ENCODE measurements at places on chromosomes 3 and 15.

GRCh38 chr15:101502572-101503295, 13.2 kb upstream of the PCSK6 start:
- no peak for DNase-seq

- DNase-seq: no peak
Observed at GRCh38 chr15:92610101-92610520, 45.5 kb downstream of the FAM174B start.

DNA sequence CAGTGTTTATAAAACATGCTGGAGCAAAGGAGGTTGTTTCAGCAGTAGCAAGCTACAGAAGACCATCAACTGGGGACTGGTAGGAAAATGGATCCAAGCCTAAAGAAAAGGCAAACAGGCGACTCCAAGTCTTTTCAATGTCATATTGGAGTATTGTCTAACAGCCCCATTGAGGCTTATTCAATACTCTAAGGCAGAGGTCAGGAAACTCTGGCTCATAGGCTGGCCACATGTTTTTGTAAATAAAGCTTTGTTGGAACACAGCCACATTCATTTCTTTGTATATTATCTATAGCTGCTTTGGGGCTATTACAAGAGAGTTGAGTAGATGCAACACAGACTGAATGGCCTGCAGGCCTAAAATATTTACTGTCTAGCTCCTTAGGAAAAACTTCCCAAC, 77.5 kb downstream of the RPL22L1 start:
- DNase-seq: no peak

- DNase-seq: no peak
Observed at GRCh38 chr15:41544650-41545015, 576 bp upstream of the RPAP1 start.

- DNase-seq: no peak
Observed at GRCh38 chr3:41574900-41575299, 375.6 kb downstream of the CTNNB1 start.

GRCh38 chr15:25180606-25181292, 226.0 kb downstream of the SNRPN start:
- DNase-seq: peak; percentile 5

DNA sequence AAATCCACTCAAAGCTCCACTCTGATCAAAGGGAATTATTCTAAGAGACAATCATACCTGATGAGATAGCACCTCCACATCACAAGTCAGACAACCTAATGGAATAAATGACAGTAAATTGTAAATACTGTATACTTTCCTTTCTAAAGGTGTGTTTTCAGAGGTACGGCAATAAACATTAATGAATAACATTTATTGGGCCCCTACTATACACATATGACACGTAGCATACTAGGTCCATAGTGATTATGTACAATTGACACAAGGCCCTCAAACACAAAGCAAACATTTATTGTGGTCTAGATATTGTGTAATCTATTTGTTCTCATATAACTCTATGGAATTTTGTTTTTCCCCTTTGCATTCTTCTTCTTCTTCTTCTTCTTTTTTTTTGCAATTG, 429.8 kb downstream of the FOXP1 start:
- no peak for DNase-seq

DNA sequence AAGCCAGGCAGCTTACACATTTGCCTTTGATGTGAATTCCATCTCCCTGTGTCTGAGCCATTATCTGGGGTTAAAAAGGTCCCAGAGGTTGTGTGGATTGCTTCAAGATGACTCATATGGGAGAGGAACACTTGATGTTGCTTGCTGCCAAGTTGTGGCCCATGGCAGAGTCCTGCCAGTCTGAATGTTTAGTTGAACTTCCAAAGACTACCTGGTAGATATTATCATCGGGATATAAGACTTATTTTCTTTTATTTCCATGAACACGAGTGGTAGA, 85.6 kb downstream of the TJP1 start:
- DNase-seq: no peak

DNA sequence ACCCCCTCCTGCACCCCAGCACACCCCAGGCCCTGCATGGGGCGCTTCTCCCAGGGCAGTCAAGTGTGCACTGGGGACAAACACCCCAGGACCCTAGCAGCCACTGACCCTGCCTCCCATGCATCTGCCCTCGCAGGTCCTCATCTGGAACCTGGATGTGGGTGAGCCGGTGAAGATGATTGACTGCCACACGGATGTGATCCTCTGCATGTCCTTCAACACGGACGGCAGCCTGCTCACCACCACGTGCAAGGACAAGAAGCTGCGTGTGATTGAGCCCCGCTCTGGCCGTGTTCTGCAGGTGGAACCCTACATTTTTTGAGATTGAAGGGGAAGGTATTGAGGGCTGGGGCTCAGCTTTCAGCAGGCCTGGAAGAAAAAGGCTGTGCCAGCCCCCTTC, 109.3 kb downstream of the ANP32A start:
- no peak for DNase-seq

DNA sequence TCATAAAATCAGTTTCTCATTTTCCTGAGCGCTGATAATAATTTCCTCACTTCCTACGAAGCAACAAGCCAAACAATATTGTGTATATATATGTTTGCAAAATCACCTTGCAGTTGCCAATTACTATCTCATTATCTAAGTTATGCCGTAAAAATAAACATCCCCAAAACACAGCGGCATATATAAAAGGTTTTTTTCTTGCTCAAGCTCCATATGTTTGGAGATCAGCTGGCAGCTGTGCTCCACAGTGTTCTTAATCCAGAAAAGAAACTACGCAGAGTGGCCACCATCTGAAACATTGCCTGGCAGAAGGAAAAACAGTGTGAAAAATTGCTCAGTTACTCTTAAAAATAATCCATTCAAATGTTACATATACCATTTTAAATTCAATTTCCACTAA, 951.4 kb downstream of the PLOD2 start:
- no peak for DNase-seq

DNA sequence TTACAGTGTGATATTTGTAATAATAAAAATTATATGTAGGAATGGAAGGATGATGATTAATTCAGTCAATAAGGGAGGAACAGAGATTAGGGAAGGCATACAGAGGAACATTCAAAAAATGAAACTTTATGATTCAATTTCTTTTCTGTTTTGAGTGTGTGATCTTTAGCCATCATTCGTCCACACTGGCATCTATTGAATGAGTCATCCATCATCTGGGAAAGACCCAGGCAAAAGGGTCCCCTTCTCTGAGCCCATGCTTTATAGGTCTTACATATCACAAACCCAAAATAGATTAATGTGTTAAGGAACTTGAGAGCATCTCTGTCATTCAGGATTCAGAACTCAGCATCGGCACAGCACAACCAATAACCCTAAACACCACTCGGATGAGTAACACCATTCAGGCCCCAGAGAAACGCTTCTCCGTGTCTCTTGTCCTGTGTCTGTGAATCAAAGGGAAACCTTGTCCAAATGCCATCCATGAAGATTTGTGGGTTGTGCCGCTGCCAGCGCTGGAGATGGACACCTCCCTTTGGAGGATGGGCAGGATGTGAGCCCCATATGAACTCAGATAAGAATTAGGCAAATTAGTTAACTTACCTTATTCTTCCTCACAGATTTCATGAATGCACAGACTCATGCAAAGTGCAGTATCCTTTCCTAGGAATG, 21.7 kb upstream of the TPM1 start:
- DNase-seq: no peak

DNA sequence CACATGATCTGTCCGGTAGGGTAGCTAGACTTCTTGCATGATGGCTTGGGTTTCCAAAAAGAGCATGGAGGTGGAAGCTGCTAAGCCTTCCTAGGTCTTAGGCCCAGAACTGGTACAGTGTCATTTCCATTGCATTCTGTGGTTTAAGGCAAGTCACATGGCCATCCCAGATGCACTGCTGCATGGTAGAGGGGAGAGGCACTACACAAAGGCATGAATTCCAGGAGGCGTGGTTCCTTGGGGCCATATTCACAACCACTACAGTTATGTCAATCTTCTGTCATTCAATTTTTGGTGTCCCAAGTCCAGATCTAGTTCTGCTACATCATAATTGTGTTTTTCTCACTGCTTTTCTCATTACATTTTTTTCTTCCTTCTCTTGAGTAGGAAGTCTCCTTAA, 122.2 kb upstream of the CHRM5 start:
- DNase-seq: no peak

GRCh38 chr3:140376136-140376889, 301.6 kb upstream of the TRIM42 start:
- DNase-seq: no peak

GRCh38 chr3:113255100-113255853, 43.9 kb downstream of the BOC start:
- no peak for DNase-seq

DNA sequence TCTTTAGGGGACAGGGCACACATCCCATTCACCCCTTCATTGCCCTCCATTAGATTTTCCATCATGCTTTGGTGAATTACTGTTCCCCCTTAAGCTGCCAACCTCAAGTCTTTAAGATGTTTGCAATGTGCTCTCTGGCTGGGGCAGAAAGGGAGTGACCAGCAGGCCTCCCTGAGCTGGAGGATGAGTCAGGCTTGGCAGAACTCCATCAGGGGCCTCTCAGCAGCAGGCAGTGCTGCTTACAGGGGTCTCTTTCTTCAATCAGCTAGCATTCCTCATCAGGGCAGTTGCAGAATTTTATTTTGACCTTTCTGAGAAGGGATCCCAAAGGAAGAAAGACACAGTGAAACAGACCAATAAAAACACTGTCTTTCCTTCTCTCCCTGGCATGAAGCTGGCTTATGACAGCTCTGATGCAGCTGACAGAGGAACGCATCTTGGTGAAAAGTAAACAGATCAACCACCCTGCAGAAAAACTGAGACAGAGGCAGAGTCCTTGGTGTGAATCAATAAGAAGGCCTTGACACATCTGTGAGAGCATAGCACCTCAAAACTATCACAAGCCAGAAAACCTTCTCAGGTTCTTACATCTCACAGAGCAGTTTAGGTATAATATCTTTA, 88.7 kb upstream of the MRPL3 start:
- no peak for DNase-seq

- DNase-seq: peak; percentile 46
Observed at GRCh38 chr3:128068156-128068620, 16.0 kb downstream of the SEC61A1 start.

DNA sequence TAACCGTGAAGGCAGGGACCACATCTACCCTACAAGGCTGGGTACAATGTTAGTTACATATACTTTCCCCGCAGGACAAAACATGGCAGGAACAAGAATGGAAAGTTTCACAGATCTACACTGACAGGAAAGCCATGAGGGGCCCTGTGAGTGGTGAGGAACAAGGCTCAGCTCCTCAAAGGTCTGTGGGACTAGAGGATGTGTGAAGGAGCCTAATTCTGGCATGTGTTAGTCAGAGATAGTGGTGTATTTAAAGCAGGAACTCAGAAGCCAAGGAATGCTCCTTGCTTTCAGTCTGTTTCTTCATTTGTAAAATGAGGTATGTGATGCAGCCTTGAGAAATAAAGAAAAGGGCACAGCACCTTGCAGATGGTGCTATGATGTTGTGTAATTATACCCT, 25.1 kb downstream of the ETV5 start:
- DNase-seq: no peak

GRCh38 chr15:71410347-71410746, 295.1 kb downstream of the THSD4 start:
- DNase-seq: no peak

DNA sequence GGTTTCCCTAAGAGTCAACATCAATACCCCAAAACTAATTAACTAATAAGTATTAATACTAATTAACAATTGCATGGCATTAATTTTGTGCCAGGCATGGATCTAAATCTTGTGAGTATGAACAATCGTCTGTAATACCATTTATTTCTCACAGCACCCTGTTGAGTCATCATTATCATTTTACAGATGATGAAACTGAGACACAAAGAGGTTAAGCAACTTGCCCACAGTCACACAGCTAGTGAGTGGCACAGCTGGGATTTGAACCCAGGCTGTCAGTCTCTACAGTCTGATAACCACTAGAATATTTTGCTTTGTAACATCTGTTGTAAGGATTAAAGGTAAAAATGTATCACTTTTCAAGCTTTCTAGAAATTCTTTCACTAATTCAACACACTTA, 423.4 kb upstream of the WNT5A start:
- no peak for DNase-seq

DNA sequence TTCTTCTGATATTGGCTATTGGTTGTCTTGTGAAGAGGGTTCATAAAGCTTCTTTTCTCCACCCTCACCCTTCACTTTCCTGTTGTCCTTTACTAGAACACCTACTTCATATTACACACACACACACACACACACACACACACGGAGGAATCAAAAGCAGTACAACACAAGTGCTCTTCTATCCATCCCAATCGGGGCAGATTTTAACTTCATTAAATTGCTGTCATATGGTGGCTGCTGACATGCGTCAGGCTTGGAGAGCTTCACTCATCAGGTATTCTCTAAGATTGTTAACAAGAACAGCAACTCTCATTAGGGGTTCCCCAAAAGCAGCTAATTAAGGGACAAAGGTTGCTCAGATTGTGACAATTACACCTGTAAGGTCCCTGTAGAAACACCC, 239.1 kb upstream of the MEIS2 start:
- DNase-seq: no peak

DNA sequence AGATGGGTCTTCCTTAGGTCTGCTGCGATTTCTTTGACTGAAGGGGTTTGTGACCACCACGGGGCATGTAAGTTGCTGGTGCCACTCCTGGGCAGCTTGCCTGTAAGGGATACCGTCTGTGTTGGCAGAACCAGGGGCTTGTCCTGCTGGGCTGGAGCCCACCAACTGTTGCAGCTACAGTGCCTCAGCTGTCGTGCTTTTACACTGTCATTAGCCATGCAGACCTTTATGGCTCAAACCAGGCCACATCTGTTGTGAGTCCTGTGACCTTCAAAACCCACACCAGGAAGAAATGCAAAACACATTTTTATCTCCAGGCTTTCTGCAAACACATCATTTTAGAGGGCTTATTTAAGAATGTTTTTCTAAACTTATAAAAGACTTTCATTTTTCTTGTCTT, 168.7 kb downstream of the PTPRG start:
- DNase-seq: no peak

GRCh38 chr3:152127058-152127457, 141.7 kb upstream of the MBNL1 start:
- no peak for DNase-seq
